GM12865 (cell line): ENCODE measurements at places on chromosomes 5 and 9.

- DNase-seq, result no peak
Measured at GRCh38 chr5:166073901-166074581, 2217.4 kb upstream of the WWC1 start.

- DNase-seq, result no peak
Measured at GRCh38 chr5:96388176-96388575, 44.9 kb downstream of the PCSK1 start.

- DNase-seq, result no peak
Measured at GRCh38 chr9:70979966-70980365, 141.5 kb downstream of the TRPM3 start.

DNA sequence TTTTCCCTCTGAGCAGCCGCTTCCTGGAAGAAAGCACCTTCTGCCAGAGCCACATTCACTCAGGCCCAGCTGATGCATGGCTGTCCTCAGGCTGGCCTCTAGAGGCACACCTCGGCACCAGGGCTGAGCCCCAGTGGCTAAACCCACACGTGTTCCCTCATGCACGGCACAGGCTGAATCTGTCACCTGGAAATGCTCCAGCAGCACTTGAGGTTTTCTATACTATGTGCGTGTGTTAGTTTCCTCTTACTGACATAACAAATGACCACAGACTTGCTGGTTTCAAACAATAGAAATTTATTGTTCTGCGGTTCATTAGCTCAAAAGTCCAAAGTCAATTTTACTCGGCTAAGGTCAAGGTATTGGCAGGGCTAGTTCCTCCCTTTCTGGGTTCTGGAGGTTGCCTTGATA lies 141.4 kb downstream of the LRRC70 start:
- DNase-seq, result peak; percentile 70

DNA sequence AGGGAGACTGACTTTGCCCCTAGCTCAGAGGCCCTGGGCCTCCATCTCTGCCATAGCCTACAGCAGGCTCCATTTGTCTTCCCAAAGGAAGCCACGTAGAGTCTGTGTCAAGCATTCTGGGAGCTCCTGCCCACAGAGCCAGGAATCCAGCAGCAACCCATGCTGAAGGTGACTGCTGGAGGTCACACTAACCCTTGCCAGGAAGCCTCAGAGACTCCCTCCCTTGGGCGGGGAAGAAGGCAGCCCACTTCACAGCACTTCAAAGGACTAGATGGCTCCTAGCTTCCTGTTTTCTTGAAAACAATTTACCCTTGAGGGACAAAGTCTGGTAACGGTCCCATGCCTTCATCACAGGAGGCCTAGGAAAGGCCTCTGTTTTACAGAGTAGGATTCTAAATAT lies 1.7 kb downstream of the CKMT2 start:
- DNase-seq, result no peak

GRCh38 chr9:32968101-32969011 lies 33.1 kb downstream of the APTX start:
- peak; percentile 51 for DNase-seq

- DNase-seq, result peak; percentile 56
Measured at GRCh38 chr9:129185991-129186390, 7.9 kb upstream of the IER5L start.

- DNase-seq, result no peak
Measured at GRCh38 chr5:152305525-152305924, 99.6 kb downstream of the NMUR2 start.

DNA sequence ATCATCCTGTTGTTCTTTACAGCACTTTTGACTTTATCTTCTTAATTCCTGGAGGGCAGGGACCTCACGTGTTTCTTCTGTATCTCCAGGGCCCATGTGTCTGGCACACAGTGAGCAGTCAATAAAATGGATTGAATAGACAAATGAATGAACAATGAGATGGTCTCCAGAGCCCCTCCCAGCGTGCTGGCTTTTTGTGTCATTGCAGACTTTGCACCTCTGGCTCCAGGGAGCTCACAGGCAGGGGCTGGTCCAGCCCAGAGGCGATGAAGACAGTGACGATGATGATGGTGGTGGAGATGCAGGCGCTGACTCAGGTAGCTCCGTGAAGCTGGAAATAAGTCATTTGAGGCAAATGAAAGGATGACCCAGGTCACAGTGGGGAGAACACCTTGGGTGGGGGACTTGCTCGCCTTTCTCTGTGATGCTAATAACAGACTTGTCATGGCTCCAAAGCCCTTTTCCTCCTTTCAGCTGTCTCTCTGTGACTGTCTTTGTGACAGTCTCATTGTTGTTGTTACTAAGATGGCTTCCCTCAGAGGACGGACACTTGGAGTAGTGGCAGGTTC lies 30.4 kb upstream of the FABP6 start:
- no peak for DNase-seq

DNA sequence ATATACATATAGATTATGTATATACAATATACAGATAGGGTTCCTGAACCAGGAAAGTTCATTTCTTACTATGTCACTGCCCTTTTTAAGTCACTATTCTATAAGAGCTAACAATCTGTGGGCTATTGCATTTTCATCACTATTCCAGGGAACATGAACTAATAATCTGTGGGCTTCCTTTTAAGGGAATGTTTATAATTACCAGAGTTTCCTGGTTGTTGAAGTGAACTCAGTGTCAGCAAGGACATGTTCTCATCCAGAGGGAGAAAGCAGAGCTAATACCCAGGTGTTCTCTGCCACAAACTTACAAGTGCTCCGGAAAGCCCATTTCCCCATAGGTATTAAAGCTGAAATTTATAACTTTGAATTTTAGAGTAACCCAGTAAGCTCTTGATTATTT lies 69.6 kb downstream of the CWC27 start:
- DNase-seq, result no peak
